ENCODE measurements at places on chromosomes 12 and 14.

DNA sequence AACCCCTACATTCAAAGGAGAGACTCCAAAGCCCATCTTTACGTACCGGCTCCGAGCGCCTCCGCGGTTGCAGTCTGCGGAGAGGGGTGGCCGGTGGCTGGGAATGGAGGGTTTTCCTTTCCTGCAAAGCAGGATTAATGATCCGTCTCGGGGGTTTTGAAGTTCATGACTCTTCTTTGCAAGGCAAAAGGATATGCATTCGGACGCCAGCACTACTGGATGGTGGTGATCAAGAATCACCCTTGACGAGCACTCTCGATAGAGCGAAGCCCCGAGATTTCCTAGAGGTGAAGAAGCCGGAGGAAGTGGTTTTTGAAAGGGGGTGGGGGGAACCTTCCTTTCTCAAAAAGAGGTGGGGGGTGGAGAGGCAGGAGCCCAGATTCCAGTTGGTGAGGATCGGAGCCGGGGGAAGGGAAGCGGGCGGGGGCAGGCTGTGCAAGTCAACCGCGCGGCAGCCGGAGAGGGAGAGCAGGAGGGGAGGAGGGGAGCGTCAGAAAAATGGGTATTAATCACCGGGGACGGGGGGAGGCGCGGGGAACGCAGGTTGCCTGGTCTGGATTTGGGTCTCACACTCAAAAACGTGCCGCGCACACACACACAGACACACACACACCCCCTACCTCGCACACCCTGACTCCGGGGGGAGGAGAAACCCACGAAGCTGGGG, at the start of gene GRIN2B:
Gene GRIN2B, minus strand, starts transcription at position 307 of the 667 bp plus-strand sequence. CDS start 115,394 bp downstream, outside the sequence.
- no peak for DNase-seq

DNA sequence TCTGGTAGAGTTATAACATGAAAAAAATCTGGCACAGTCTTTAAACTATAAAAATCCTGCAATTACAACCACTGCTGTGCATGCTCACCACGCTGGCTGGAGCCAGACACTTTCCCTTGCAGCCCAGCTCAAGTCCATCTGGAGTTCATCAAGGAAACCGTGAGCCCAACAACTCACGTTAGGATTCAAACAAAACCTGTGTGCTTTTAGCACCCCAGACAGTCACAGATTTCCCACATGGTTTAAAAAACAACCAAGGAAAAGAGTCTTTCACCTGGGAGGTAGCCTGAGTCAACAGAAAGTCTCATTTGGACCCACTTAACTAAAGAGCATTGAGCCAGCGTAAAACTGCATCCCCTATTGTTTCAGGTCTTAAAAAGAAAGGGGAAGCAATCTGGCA, 4.7 kb downstream of the LRIG3 start:
- no peak for DNase-seq

DNA sequence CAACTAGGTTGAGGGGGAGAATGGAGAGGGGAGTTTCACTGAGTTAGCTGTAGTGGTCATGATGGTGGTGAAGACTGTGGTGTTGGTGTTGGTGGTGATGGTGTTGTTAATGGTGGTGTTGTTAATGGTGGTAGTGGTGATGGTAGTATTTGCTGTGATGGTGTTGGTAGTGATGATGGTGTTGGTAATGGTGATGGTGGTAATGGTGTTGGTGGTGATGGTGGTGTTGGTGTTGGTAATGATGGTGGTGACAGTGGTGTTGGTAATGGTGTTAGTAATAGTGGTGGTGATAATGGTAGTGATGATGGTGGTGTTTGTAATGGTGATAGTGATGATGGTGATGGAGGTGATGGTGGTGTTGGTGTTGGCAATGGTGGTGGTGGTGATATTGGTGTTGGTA, 9.1 kb downstream of the C1R start:
- no peak for DNase-seq

GRCh38 chr14:30982533-30982932, 42.9 kb upstream of the AP4S1 start:
- DNase-seq = no peak

GRCh38 chr14:92173668-92174067, 51.9 kb downstream of the CPSF2 start:
- DNase-seq = no peak

- no peak for DNase-seq
Observed at GRCh38 chr12:8887285-8887715, 27.0 kb upstream of the PHC1 start.

DNA sequence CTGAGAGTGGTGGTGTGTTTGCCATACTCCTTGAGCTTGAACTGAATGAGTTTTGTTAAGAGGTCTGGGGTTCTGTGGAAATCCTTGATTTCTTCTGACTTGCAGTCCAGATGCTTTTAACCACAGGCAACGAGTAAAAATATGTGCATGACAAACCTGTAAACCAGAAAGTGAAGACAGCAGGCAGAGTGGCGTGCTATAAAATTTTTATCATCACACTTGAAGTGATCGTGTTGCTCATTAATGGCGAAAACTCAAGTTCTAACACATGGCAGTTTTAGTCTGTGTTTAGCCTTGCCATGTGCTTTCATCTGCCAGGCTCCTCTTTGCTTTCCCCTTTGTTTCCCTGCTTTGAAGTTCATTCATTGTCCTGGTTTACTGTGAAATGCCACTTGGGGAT, 28.0 kb downstream of the TXNRD1 start:
- DNase-seq = no peak

DNA sequence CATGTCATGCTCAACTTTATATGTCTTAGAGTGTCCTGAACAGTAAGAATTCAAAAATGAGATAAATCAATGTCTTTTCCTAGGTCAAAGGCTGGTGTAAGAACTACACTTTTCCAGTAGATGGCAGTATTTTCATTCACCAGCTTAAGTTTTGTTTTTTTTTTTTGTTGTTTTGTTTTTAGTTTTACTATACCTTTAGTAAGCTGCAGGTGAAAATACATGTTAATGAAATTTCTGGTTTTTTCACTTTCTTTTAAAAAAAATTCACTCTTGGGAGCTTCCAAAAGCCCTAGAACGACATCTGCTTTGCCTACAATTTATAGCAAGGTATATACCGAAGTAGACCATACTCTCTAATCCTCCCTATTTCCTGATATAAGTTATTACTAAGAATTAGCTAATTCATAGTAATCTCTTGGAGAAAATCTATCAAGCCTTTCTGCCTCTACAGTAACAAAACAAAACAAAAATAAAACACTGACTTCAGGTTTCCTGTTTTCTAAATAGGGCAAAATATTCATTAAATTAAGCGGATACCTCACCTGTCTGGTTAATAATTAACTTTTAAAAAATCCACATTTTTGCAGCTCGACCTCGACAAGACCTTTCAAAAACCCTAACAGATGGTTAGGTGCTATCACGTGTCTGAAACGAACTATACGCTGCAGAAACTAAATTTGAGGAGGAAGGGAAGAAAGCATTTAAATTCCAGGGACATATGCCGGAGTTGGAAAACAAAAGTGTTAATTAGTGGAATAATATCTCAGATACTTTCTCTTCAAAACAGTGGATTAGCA, 2.7 kb upstream of the SAMD4A start:
- peak; percentile 28 for DNase-seq

GRCh38 chr12:89470741-89471509, 53.7 kb downstream of the GALNT4 start:
- DNase-seq = peak; percentile 39

DNA sequence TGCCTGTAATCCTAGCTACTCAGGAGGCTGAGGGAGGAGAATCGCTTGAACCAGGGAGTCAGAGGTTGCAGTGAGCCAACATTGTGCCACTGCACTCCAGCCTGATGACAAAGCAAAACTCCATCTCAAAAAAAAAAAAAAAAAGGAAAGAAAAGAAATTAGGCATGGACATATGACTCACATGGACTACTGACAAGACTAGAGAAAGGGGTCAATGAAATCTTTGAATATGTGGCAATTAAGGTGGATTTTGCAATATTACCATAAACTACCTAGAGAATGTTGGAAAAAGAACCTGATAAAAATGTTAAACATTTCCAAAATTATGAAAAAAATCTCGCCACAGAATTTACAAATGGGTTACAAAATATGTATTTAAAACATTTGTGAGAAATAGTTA, 873.6 kb downstream of the C12orf50 start:
- DNase-seq = no peak

DNA sequence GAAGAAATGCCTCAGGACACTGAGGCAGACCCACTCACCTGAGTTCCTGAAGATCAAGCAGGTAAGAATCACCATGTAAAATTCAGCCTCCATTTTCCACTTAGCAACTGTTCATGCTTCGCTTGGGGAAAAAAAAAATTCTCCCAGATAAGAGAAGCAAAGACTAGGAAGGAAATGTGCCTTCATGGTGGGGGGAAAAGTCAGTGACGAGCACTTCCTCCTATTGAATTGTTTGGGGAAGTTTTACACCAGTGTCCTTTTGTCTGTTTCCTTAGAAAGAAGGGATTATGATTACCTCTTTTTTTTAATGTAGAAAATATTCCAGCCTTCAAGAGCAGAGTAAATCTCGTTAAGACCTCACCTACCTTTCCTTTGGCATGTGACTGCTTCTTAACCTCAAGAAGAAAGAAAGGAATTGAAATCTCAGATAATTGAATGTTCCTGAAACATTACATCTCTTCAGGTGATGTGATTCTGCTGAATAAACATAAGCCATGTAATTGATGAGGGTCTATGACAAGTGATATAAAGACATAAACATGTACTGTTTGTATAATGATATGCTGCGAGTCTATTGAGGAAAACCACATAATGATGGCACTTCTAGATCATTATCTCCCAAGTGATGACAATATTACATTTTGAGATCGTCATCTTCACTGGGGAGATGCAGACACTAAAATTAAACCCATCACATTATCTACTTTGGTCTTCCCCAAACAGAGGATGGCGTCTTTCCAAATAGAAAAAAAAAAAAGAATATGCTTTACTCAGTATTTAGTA, at the start of gene PTPRB:
Gene PTPRB, minus strand, starts transcription at position 127 of the 783 bp plus-strand sequence. Its CDS starts 34 bp downstream, at position 93.
- no peak for DNase-seq

- DNase-seq = no peak
Observed at GRCh38 chr14:51145246-51145645, 50.3 kb upstream of the TRIM9 start.

DNA sequence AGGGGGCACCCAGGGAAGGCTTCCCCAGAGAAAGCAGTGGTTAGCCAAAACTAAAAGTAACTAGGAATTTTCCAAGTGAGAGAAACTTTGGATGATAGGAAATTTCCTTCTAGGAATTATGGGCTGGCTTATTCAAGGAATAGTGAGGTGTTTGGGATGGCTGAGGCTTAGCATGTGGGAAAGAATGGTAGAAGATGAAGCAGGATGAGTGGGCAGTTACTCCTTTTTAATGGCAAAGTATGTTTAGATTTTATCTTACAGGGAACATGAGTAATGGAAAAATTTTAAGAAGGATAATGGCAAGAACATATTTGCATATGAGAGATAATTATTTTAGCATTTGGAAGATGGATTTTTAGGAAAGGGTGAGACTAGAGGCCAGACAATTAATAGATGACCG, 197.6 kb downstream of the SLC38A4 start:
- DNase-seq = no peak

DNA sequence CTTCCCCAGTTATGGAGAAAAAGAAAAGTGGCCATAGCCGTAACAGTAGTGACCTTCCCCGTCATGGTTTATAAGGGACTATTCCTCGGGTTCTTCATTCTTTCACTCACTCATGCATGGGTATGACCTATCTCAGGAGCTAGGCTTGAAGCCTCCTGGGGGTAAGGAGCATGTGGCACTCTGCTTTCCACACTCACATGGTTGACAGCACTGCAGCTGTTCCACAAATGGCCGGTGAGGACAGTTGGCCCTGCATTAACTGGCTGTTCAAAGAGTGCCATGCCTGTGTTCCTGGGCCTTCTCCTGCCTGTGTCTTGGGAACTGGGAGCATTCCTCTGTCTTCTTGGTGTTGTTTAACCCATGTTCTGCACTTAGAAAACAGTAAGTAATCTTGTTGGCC, 66.2 kb upstream of the PNMA1 start:
- no peak for DNase-seq

- no peak for DNase-seq
Observed at GRCh38 chr14:92385561-92385960, 62.6 kb downstream of the SLC24A4 start.

GRCh38 chr12:49503674-49504180, 35.1 kb upstream of the KCNH3 start:
- no peak for DNase-seq

DNA sequence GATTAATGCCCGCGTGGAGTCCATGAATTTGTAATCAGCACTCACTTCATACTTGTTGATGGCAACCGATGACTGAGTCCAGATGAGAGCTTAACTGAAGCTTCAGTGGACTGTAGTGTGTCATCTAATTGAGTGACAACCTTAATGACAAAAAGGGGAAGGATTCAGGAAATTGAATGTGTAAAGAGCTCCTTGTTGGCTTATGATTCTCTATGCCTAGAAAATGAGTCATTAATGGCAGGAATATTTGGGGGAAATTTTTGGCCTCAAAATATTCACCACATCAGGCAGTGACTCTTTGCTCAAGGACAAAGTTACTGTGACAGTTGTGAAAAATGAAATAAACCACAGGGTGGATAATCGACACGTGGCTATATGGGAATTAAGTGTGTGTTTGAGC, 55.3 kb upstream of the STON2 start:
- DNase-seq = no peak

- DNase-seq = no peak
Observed at GRCh38 chr12:106044773-106045172, 94.0 kb downstream of the NUAK1 start.

- no peak for DNase-seq
Observed at GRCh38 chr12:29533815-29534489, 36.5 kb upstream of the OVCH1 start.

DNA sequence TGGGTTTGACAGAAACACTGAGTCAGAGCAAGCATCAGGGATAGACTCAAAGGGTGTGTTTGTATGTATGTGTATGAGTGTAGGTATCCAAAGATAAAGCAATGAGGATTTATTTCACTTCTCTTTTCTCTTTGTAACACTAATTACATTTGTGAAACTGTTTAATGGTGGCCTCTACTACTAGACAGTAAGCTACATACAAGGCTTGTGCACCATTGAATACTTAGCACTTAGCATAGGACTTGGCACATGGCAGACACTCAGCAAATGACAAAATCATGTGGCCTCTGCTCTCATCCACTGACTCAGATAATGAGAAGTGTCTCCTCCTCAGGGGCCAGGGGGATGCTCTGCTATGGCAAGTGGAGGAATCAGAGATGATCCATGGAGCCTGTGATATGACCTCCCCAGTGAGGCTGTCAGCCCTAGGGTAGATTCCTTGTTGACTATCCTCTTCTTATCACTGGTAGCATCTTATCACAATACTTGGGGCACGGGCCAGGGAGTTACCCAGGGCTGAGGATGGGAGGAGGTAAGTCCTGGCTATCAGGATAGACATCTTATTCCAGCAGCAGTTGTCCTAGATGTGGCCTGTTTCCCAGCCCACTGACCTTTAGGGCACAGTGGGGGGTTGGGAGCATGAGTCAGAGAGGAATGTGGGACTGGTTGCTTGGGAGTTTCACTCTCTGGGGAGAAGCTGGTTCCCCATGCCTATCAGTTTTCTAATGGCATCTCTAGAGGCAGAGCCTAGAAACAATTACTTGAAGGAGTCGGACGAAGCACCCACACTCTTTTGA, 71.2 kb upstream of the HOXC13 start:
- DNase-seq = no peak

DNA sequence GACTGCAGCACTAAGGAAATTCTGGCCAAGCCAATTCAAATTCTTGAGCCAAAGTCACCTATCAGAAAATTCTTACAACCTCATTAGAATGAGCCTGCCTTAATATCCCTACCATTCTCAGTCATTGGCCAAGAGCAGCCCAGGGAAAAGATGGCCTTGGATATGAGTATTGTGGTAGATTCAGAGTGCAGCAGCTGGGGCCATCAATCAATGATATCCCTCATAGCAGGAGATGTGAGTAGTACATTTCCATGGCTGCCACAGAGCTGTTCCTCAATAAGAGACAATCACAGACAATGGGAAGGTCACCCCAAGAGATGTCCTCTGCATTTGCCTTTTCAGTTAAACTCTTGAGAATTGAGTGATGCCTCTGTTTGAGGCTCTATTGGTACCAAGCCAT, 161.6 kb downstream of the DYRK2 start:
- no peak for DNase-seq

Data from GM10248 (cell line).